Activated CD4-positive, alpha-beta T cell treated with anti-CD3 and anti-CD28 coated beads, Interleukin-2, Interleukin-4, amounts not matched to agents 100 ng/mL and 50 ng/mL, durations not matched to agents 16 hours and 8 hours (primary cell): ENCODE measurements at places on chromosomes 7 and 10.
A peak's percentile ranks its signal among the peaks of the same experiment; 100 is the strongest.

- DNase-seq = no peak
Observed at GRCh38 chr10:7364474-7364873, 46.4 kb downstream of the SFMBT2 start.

DNA sequence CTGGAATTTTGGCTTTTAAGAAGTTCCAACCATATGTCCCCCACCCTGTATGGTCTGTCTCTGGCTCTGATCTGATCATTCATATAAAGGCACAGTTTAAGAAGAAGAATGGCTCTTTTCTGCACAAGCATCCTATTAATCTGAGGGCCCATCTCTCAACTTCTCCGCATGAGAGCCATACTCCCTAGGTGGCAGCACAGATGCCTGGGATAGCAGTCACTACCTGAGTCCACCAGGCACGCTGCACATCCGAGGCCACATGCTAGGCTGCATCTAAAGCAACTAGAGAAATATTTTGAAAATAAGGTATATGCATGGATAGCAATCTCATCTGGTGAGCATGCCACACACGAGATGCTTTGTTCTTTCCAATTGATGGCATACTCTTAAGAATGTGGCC is 565.5 kb downstream of the PARD3 start:
- DNase-seq = no peak

DNA sequence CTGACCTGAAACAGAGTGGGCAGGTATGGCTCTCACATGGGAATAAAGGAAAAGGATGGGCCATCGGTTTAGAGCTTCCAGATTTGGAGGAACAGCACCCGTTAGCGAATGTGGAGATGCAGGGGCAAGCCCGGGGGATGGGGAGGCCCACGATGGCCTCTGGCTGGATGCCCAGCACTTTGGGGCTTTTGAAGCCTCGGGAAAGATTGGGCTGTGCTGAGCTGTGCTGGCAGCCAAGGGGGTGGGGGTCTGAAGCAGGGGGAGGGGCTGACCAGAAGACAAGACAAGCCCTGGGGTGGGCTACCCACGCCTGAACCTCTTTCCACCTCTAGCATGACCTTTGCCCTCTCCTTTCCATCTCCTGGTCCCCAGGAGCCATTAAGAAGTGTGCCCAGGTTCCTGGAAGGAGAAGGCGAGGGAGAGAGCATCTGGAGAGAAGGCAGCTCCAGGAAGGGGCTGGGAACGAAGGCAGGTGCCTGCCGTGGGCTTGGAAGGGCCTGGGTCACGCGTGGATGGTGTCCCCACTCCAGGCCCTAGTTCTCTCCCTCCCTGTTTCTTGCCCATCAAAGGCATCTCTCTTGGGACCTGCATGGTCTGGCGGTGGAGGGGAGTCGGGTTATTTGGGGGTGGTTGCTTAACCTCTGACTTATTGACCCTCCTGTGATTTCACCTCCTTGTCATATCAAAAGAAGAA is 39.7 kb downstream of the JAKMIP3 start:
- DNase-seq = no peak

GRCh38 chr7:81908220-81908619 is 138.4 kb upstream of the HGF start:
- no peak for DNase-seq

DNA sequence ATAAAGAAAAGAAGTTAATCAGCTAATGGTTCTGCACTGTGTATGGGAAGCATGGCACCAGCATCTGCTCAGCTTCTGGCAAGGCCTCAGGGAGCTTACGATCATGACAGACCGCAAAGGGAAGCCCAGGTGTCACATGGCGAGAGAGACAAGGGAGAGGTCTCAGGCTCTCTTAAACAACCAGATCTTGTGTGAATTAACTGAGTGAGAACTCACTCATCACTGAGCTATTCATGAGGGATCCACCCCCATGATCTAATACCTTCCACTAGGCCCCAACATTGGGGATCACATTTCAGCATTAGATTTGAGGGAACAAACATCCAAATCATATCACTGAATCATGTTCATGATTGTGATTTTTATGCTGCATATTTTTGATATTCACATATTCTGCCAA is 5.8 kb downstream of the USP54 start:
- DNase-seq = no peak

GRCh38 chr7:108135446-108136190 is 5.5 kb upstream of the LAMB4 start:
- peak; percentile 69 for DNase-seq

GRCh38 chr10:8913720-8914119 is 859.2 kb downstream of the GATA3 start:
- DNase-seq = no peak
